GM03348 (cell line): ENCODE measurements at places on chromosomes 5 and 9.

DNA sequence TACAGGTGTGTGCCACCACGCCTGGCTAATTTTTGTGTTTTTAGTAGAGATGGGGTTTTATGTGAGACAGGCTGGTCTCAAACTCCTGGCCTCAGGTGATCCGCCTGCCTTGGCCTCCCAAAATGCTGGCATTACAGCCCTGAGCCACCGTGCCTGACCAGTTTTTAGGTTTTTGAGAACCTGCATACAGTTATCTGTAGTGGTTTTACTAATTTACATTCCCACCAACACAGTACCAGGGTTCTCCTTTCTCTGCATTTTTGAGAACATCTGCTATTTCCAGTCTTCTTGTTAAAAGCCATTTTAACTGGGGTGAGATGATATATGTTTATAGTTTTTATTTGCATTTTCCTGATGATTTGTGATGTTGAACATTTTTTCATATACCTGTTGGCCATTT is 12.8 kb downstream of the DMXL1 start:
- no peak for DNase-seq

- DNase-seq: no peak
Observed at GRCh38 chr5:137639645-137640044, 96.2 kb downstream of the KLHL3 start.

DNA sequence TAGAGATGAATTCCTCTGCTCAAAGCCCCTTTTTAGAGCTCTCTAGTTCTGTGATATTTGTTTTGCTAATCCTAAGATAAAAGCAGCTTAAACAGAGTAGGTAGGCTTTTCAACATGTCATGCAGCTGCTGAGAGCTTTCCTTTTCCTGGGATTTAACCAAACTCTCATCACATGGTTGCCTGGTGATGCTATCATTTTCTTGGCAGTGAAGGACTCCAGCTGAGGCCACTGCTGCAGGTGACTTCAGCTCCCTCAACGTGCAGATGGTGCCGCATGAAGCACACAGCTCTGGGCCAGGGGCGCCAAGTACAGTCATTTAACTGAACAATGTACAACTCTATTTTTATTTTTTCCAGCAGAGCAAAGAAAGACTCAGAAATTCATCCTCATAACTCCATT is 42.2 kb downstream of the SECISBP2 start:
- no peak for DNase-seq

GRCh38 chr5:153222936-153223335 is 267.5 kb upstream of the GRIA1 start:
- DNase-seq: peak; percentile 20

DNA sequence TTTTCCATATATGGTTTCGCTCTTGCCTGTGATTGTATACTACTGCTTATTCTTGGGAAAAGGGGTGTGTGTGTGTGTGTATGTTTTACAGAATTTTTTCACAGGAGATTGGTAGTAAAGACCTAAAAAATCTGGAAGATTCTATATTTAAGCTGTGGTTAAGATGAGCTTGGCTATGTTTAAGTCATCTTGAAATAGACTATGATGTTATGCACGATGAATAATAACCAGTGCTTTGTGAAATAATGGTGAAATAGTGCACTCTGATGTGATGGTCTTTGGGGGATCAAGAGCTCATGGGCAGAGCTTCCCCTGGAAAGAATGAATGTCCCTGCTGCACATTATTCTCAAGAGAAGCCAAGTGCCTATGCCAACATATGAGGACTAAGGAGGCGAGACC is 301.0 kb downstream of the ACTL7B start:
- DNase-seq: no peak

DNA sequence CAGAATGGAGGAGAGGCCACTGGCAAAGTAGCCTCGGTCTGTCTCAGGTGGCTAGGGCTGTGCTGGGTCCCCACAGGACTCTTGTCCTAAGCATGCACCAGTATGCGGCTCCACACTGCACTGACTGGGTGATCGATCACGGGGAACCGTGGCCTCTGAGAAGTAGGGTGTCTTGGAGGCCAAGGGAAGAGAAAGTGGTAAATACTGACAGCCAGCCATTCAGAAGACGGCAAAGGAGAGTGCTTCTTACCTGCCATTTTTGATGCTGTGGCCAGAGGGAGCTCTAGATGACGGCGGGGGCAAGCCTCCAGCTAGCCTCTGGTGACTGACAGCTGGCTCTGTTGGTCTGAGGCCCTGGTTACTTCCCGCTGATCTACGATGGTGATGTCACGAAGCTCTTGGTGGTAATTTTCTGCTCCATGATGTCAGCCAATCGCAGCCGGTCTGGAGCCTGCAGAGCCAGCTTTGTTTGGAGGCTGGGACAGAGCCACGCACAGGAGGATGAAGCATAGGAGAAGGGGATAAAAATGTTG is 40.4 kb upstream of the GADD45G start:
- DNase-seq: no peak

- DNase-seq: no peak
Observed at GRCh38 chr5:51433052-51433710, 49.9 kb downstream of the ISL1 start.

- peak; percentile 62 for DNase-seq
Observed at GRCh38 chr5:14101922-14102321, 41.2 kb upstream of the TRIO start.

- peak; percentile 55 for DNase-seq
Observed at GRCh38 chr5:78500028-78500427, 139.6 kb downstream of the SCAMP1 start.

- no peak for DNase-seq
Observed at GRCh38 chr9:137429974-137430722, 7.0 kb downstream of the NOXA1 start.
